ENCODE measurements at places on chromosomes 5 and 9.

- no peak for DNase-seq
Measured at GRCh38 chr5:74429495-74429894, 211.0 kb downstream of the ENC1 start.

DNA sequence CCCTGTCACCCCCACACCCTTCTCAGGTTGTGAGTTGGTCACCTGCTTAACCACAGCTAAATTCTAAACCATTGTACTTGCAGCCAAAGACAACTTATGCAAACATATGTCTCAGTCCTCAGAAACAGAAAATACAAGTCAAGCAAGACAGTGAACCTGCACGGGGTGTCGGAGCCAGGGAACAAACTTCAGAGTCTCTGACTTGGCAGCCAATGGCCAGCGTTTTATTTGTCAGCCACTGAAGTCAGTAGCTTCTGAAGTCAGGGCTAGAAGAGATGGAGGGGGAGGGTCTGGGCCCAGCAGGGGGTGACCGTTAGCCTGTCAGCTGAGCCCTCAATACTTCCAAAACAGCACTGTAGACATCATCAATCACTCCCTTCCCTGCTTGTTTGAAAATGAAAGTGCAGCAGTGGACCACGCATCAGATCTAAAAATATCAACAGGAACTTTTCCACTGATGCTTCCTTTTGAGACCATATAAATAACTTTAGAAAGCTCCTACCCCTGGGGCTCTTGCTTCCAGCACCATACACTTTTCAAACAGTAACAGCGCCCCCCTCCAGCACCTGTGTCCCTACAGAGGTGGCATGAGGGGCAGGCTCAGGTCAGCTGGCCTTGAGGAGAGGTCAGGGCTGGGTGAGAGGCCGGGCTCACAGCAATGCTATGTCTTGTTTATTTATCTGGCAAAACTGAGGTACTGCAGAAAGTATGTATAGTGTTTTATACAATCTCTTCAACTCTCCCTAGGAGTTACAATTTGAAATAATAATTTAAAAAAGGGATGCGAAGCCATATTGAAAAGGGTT is 142.5 kb downstream of the ACER2 start:
- peak; percentile 9 for DNase-seq

GRCh38 chr5:16178745-16179372 is 732 bp downstream of the MARCHF11 start:
- no peak for DNase-seq

GRCh38 chr5:177300236-177300880 is 3.2 kb downstream of the RAB24 start:
- DNase-seq: peak; percentile 91
